ENCODE measurements at places on chromosomes 6 and 20. TPM values are rescaled to one million over a fixed set of nuclear protein-coding genes. Genes with fewer than 3 reads are reported as not detected.

DNA sequence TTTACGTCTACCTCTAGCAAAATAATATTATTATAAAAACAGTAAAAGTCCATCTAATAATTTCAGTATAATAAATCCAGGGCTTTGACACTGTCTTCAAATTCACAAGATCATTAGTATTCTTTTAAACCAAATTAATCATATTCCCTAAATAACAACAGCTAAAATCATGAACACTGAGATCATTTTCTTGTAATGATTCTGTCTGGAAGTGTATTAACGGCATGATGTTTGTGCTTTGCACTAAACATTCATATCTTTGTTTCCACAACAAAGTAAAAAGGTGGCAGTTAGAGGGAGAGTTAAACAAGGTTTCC lies 18.8 kb downstream of the HIVEP2 start:
- no peak for DNase-seq

Gene LRRN4
- not detected for total RNA-seq

GRCh38 chr6:156752666-156753301 lies 24.4 kb upstream of the ARID1B start:
- DNase-seq = no peak

Gene VIP
- total RNA-seq = 0.13 TPM

DNA sequence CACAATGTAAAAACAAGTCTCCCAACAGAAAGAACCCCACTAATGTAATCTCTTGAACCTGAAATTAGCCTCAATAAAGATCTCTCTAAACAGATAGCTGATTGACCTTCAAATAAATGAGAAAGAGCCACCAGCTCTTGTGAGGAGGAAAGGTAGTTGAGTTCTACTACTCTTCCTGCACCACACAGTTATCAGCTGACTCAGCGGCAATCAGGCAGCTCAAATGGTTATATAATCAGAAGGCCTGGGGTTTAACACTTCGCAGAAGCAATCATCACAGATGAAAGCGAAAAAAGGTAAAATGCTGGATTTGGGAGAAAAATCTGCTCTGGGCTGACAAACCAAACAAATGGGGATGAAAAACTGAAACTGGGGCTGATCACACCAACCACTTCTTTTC lies 91.8 kb downstream of the CHD6 start:
- no peak for DNase-seq

DNA sequence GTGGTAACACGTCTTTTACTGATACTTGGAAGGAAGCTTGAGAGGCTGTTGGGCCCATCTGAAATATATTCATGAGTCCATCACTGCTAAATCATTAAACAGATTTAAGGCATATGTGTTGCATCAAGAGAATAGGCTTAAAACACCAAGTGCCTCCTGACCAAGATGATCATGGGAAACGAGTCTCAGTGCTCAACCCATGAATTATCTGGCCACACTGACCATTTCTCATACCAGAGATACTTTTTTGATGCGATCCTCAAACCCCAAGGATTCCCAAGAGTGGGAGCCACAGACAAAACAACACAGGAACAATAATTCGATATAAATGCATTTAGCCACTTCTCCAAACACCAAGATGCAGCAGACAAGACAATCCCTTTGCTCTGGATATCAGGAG lies 17.2 kb downstream of the HEY2 start:
- DNase-seq = no peak

DNA sequence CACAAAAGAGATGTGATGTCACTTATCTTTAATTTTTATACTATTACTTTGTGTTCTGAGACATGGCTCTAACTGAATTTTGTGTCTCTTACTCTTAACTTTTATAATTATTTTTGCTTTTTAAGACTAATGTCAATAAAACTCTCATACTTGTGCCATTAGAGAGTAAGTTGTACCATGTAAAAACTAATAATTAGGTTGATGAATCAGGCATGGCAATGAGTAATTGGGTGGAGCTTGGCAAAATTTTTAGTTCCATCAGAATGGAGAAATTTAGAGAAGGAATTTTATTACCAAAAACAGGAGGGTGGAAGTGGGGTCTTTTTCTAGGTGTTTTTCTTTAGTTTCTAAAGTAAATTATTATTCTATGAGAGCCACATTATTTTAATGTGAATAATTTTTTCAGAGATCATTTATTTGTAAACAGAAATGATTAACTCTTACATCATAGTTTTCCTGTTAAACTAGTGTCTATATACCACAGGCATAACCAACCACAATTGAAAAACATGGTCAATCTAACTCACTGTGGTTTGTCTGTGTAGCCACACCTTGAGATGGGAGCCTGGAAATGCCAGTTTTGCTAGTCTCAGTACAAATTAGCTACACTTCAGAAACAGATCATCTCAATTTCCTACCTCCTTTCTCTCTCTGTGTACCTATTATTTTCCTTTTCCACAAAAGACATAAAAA lies 51.8 kb downstream of the ELOVL4 start:
- DNase-seq = no peak

- DNase-seq = no peak
Observed at GRCh38 chr6:168602576-168602975, 161.6 kb downstream of the SMOC2 start.

Gene MDFI
- 1.1 TPM for total RNA-seq

Gene COL19A1
- total RNA-seq = 2.0 TPM

Gene CGA
- not detected for total RNA-seq

GRCh38 chr6:89042664-89043063 lies 37.9 kb upstream of the PNRC1 start:
- DNase-seq = no peak

GRCh38 chr20:58459058-58459750 lies 56.0 kb downstream of the APCDD1L start:
- DNase-seq = no peak

Gene RBBP8NL
- not detected for total RNA-seq

DNA sequence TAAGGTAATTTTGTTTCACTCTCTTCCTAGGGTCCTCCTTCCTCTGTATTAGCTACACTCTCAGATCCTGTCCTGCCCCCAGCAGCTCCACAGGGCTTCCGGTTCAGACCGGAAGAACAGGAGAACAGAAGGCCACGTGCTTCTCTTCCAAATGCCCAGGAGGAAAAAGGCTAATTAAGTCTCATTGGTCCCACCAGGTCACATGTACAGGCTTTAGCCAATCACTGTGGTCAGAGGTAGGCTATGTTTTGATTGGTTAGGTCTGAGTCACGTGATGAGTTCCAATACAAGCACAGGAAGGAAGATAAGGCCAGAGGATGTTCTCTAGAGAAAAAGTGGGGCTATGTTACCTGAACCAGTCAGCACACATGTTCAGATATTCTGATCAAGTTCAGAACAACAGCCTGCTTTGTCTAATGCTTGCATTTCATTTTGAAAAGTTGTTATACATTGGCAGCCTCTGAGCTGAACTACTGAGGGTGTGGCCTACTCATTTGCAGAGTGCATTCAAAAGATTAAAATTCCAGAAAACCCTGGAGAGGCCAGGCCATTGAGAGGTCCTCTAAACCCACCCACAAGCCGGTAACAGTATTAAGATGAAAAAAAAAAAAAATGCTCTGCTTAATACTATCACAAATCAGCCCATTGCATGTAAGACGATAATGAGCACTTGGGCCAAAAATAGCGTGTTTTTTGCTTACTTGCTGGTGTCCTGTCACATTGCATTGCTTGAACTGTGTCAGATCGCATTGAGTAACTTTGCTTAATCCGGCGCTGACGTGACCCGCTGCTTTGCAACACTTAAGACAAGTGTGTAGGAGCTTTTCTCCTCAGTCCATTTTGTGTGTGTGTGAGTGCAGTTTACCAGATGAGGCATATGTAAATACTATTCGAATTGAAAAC lies 170.3 kb downstream of the TSHZ2 start:
- DNase-seq = peak; percentile 56

DNA sequence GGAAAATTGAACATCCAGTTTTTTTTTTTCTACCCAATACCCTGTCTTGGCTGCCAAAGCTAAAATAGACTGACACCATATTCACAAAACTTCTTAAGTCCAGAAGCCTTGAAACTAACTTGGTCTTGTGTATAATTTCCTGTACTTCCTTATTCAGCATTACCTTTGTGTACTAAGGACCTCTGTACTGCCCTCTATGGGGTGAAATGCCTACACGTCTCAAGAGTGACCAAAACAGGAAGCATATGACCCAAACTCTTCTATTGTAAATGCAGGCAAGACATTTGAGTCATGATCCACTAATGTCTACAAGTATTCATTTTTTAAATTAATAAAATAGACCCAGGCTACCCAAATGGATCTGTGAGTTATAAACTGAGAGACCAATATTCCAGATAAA lies 50.4 kb downstream of the HMGCLL1 start:
- no peak for DNase-seq

DNA sequence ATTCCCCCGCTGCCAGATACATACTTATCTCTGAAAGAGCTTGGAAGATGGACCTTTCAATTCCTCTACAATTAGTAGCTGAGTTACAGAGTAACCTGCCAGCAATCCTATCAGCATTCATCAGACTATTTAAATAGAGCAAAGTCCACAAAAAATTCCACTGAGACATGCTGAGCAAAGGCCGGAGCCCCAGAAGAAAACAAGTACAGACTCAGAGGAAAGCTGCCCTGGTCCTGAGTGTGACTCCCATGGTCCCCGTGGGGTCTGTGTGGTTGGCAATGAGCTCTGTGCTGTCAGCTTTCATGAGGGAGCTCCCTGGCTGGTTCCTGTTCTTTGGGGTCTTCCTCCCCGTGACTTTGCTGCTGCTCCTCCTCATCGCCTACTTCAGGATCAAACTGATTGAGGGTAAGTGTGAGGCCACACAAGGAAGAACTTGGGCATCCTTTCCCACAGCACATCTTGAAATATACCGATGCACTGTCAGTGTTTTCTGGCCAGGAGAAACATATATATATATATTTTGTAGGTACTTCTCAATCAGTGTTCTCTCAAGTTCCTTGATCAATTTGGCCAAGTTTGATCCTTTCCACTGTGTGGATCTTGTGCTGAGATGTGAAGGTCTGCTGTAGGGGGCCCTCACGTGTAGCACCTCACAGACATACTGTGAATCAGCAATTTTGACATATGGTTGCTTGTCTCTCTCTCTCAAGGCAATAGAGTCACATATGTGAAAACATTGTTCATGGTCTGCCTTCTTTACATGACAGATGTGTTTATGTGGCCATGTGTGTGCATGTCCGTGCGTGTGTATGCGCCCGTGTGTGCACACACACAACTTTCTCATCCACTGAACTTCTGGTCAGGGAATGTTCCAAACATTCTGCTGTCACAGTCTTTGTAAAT lies at the start of gene SMLR1:
TSS of gene SMLR1 (plus strand) at position 160 of the 903 bp plus-strand sequence. CDS start at position 168, 8 bp downstream.
- no peak for DNase-seq

- DNase-seq = no peak
Observed at GRCh38 chr6:105851113-105851580, 235.0 kb upstream of the PRDM1 start.

- DNase-seq = no peak
Observed at GRCh38 chr6:4404415-4404814, 269.0 kb upstream of the ECI2 start.

- DNase-seq = no peak
Observed at GRCh38 chr6:154390034-154390433, 33.4 kb upstream of the IPCEF1 start.

Gene CTCFL
- total RNA-seq = not detected

- no peak for DNase-seq
Observed at GRCh38 chr20:52054123-52054522, 137.5 kb downstream of the ZFP64 start.

Gene GSTA4
- total RNA-seq = 7.0 TPM

All from Right ventricle myocardium superior (tissue), 1 donor.